ENCODE measurements at places on chromosomes 12 and 14.

DNA sequence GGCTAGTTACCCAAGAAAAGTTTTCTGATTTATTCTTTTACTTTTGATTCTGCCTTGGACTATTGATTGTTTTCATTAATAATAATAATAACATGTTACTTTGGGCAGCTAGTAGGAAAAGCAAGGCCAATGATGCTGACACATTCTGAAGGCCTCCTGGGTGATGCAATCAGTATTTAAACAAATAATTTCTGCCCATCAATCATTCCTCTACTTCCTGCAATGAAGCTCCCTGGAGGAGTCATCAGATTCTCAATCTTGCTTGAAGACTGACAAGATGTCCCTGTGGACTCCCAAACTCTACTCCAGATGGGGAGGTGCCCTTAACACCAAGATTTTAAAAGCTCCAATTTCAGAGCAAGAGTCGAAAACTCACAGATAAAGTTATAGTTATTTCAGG is at the start of gene SPX:
Gene SPX, plus strand, starts transcription at position 244 of the 400 bp plus-strand sequence. CDS start 177 bp downstream, outside the sequence.
- DNase-seq, result no peak

GRCh38 chr14:20529806-20530205 is 24.5 kb downstream of the RNASE10 start:
- no peak for DNase-seq

DNA sequence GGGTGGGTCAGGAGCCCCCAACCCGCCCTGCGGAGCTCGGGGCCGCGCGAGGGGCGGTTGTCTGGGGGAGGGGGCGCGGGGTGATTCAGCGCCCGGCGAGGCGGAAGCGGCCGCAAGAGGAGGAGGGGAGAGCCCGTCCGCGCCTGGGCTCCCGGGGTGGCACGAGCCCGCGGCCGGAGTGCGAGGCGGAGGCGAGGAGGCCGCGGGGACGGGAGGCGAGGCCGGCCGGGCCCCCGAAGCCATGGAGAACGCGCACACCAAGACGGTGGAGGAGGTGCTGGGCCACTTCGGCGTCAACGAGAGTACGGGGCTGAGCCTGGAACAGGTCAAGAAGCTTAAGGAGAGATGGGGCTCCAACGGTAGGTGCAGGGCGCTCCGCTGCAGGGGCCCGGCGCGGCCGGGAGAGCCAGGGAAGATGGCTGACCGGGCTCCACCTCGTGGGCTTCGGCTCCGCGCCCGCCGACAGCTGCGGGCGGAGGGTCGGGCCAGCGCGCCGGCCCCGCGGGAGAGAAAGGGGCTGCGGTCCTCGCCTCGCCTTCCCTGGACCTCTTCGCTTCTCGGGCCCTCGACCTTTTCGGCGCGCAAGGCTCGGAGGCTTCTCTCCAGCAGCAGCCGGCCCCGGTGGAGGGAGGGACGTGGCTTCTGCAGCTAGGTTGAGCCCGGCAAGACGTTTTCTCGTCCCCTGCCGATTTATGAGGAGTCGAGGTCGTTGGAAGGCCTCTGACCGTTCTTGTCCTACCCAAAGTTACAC is 677 bp downstream of the ATP2A2 start:
- DNase-seq, result peak; percentile 64

- no peak for DNase-seq
Observed at GRCh38 chr12:57233357-57234232, 4.1 kb downstream of the SHMT2 start.

GRCh38 chr12:41769810-41770209 is 374.9 kb downstream of the GXYLT1 start:
- DNase-seq, result no peak

DNA sequence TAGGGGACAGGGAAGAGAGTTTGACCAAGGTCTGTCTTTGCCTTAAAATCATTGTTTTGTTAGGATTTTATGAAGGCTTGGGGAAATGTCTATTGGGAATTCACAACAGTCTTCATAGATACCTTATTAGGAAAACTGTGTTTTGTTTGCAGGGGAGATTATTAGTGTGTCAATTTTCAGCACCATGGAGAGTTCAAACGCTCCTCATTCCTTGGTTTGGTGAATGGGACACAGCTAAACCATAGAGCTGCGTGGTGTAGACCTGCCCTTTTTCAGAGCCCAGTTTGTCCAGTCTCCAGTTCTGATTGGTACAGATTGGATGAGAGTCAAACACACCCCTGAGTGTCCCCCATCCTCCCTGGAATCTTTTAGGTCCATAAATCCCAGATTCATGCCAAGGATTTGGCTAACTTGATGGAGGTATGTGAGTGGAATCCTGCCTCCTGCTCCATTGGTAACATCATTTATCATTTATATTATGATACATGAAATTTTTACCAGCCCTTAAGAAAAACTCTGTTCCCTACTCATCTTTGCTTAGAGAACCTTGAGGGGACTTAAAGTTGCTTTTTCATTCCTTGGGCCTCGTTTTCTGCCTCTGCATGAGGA is 12.0 kb downstream of the NGDN start:
- no peak for DNase-seq

Measured in glutamatergic neuron (in vitro differentiated cells).